EL (cell line): ENCODE measurements at places on chromosomes 11 and 22.

DNA sequence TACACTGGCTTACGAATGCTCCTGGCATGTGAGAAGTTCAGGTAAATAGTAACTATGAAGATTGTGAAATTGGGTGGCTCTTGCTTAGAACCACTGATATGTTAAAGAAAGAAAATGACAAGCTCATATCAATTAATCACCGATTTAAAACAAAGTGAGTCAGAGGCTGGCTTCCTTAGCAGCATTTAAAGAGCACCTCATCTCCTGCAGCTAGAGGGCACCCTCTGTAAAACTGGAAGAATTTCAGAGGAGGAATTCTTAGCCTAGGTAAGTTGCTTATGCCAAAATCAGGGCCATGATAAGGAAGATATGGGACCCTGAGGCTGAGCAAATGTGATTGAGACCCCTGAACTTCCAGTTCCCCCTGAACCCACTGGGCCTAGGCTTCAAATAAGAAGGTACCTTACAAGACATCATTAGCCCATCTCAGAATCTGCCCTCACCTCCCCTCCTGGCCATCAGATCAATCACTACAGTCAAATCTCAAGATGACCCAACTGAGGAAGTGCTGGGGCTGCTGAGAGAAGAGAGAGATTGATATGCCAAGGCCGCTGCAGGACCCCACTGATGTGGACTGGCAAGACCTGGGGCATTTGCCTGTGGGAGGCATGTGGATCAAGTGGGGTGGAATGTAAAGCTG lies 8.6 kb upstream of the CD3E start:
- peak; percentile 18 for DNase-seq

- DNase-seq, result peak; percentile 20
Measured at GRCh38 chr11:3958281-3958680, 102.8 kb downstream of the STIM1 start.

GRCh38 chr11:38131535-38131934 lies 1533.5 kb upstream of the RAG2 start:
- no peak for DNase-seq

DNA sequence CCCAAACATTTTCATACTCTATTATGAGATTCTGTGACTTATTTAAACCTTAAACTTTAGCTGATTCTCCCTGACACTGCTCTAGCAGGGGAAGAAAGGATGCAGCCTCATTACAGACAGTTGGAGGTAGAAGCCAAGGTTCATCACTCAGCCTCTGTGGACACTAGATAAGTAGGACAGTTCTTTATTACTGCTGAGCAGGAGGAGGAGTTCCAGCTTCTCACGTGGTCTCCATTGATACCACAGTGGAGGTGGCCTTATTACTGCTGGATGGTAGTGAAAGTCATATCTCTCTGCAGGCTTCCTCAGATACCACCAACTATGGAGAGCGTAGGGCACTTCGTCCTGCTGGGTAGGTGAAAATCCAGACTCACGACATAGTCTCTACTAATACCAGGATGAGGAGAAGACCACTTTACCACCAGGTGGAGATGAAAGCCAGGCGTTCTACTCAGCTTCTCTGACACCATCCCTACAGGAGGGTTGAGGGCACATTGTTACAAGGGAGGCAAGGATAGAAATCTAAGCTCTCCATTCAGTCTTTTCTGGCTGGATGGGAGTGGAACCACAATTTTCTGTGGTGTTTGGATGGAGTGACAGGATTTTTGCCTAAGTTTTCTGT lies 13.1 kb upstream of the ANGPTL5 start:
- DNase-seq, result no peak

DNA sequence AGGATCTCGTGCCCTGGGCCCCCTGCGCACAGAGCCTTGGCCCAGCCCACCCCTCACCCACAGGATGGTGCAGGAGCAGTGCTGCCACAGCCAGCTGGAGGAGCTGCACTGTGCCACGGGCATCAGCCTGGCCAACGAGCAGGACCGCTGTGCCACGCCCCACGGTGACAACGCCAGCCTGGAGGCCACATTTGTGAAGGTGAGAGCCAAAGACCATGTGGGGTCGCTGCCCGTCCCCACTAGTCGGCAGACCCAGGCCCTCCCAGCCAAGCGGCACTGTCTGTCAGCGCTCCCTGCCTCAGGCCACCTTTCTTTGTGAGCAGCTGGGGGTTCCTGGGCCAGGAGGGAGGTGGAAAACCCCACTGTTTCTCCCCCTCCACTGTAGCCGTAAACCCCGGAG lies 22.8 kb downstream of the FBLN1 start:
- DNase-seq, result no peak

DNA sequence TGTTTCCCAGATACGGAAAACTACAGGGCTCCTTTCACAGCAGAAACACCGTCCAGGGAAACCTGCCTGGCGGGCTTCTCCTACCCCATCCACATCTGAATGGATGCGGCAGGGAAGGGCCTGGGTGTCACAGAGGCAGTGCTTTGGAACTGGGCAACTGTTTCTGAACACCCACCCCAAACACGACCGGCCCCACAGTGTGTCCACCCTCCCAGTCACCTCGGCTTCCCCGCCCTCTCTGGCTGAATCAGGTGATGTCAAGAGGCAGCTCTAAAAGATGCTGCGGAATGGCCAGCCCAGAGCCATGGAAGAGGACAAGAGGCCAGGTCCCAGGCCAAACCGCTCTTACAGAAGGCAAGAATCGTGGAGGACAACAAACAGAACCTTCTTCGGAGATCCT lies 22.0 kb downstream of the IFT27 start:
- DNase-seq, result no peak

DNA sequence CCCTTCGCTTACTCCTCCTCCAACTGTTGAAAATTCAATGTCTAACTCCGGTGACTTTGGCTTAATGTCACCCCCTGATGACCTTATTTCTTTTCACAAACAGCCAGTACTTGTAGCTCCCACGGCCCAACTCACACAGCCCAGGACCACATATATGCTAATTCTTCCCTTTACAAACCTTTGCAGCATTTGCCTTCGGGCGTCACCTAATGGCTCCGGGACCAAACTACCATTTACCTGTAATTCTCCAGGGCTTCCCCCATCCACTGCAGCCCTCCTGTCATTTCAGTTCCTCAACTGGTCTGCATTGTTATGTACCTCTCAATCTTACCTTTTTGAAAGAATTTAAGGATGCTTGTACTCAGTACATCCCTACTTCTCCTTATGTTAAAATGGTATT lies 29.8 kb upstream of the OR56B4 start:
- no peak for DNase-seq

- DNase-seq, result no peak
Measured at GRCh38 chr11:1843098-1843473, 4.3 kb downstream of the TNNI2 start.

DNA sequence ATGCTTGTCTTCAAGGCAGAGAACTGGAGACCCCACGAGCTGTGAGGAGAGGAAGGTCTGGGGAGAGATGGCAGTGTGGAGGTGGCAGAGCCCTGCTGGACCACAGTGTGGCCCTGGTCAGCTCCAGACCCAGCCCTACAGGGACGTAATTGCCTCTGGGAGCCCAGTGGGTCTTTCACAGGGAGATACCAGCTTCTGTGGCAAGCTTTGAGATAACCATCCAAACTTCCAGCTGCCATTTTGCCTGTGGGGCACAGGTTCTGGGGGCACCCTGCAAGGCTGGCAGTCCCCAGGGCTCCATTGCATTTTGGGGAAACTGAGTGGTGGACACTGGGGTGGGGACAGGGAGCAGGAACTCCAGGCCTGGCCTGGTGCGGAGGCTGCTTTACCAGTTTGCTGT lies 10.2 kb upstream of the MPPED1 start:
- DNase-seq, result no peak

DNA sequence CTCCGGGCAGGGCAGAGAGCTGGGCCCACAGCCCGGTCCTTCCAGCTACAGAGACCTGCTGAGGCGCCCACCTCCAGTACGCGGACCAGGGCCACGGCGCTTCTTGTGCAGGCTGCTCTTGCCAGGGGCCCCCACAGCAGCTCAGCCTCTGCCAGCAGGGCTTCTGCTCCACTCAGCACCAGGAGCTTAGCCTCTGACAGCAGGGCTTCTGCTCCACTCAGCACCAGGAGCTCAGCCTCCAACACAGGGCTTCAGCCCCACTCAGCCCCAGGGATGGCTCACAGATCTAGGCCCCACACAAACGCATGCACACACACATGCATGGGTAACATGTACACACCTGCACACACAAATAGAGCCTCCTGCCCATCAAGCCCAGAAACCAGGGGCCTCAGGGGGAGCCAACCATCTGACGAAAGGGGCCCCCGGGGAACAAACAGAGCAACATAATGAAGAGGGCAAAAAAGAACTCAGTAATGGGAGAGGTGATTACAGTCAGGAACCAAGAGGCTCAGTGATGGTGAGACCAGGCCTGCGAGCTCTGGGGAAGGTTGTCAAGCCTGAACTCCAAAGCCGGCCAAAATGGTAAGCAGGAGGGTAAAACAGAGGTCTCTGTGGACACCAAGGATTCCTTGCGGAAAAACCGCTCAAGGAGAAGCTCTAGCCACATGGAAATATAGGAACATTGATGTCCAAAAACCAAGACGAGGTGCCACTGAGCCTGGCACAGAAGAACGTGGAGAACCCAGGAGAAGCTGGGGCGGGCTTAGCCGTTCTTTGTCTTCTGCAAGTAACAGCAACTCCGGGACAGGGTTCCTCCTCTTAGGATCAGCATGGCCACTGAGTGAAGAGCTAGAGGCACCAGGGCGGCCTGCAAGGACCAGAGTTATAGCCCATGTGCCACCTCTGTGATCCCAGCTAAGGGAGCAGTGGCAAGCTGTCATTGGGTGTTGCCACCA lies 46.5 kb downstream of the GNB1L start:
- DNase-seq, result no peak

GRCh38 chr11:32706985-32707741 lies 87.3 kb downstream of the CCDC73 start:
- DNase-seq, result peak; percentile 75

DNA sequence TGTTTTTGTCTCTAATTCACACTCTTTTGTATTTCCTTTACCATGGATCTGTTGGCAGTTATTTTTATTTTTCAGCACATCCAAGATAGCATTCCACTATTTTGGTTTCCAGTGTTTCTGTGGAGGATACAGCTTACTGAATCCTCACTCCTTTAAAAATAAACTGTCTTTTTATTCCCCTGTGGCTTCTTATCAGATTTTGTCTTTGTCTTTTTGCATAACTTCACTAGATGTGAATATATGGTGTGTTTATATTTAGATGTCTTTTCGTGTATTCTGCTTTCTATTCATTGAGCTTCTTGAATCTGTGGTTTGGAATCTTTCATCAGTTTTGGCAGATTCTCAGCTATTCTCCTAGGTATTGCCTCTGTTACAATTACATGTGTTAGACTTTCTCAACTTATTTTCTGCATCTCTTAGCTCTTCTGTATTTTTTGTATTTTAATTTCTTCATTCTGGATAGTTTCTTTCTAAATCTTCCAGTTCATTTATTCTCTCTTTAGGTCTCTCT lies 7.4 kb upstream of the ATXN10 start:
- DNase-seq, result no peak

DNA sequence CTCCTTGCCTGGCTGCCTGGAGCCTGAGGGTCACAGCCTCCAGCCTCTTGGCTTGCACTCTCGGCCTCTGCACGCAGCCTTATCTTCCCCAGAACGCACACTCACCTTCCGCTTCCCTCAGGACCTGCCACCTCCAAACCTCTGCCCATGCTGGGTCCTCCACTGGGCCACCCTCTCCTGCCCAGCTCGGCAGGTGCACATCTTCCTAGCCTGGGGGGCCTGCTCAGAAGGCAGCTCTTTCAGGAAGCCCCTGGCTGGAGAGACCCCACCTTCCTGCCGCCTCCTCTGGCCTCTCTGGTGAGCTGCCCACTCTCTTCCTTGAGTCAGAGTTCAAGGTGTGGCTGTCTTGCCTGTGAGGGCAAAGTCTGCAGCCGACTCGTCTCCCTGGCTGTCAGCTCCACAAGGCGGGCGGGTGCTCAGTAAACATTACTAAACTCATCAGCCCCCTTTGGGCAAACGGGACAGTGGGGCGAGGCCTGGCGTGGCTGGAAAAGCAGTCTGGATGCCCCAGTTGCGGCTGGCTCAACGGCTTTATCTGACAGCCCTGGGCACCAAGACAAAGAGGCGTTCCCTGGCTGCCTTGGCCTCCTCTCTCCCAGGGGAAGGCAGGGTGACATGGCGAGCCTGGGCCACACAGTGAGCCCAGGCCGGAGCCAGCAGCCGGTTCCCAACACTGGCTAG lies 1.7 kb upstream of the LINC01488 start:
- no peak for DNase-seq

- DNase-seq, result no peak
Measured at GRCh38 chr22:42324990-42325710, 54.7 kb upstream of the TCF20 start.

- DNase-seq, result peak; percentile 41
Measured at GRCh38 chr11:108713076-108713790, 48.4 kb downstream of the DDX10 start.

GRCh38 chr11:12958986-12959385 lies 50.1 kb upstream of the RASSF10 start:
- no peak for DNase-seq

DNA sequence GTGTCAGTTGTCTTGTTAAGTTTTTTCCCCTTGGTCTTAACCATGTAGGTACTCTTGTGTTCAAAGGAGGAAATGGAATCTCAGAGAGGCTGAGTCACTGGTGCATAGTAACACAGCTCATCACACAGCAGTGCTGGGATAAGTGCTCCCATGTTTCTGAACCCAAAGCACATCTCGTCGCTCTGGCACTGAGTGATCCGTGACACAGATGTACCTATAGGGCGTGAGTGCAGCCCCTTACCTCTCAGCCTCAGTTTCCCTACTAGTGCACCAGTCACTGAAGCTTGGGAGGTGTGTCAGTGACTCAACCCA lies 234.0 kb downstream of the ST3GAL4 start:
- no peak for DNase-seq

DNA sequence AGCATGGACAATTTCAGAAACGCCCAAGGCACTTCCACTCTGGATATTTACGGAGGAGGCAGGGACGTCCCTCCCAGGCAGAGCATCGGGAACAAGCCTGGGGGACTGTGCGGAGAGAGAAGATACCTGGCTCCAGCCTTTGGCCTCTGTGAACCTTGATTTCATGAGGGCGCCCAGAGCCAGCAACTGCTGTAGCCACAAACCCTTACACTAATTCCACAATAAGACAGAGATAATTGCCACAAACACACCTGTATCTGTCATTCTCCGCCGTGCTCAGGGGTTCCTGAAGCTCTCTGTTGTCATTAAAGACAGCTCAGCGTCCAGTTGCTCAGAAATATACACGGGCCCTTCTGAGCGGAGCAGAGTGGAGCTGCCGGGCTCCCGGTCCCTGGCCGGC lies 1292.1 kb downstream of the TBC1D22A start:
- DNase-seq, result no peak

DNA sequence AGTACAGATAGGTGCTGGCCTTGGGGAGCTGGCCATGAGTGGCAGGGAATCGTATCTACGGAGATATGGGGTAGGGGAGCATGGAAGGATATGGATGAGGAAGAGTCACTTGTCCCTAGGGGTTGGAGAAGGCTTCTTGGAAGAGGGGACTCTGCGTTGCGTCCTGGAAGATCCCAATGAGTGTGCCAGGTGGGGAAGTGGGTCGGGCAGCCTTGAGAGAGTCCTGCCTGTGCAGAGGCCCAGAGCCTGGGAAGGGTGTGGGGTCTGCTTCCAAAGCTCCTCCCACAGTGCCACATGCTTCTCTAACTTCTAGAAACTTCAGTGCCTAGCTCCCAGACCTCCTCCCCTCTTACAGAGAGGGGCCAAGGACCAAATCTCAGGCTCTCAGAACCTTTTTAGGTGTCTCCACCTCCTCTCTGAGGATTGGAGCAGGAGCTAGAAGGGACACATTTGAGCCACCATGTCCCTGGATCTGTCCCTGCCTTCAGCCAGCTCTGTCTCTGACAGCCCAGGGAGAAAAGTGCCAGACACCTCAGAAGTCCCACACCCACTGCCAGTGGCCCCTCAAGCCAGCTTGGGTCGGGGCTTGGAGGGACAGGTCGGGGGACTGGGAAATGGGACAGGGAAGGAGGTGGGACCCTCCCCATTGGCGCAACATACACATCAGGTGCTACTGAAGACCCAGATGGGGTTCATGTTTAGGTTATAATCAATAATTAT lies 11.0 kb downstream of the RHBDD3 start:
- no peak for DNase-seq
